ENCODE measurements at places on chromosomes 13 and 19. TPM values are rescaled to one million over a fixed set of nuclear protein-coding genes. Genes with fewer than 3 reads are reported as not detected.
A peak's percentile ranks its signal among the peaks of the same experiment; 100 is the strongest.

DNA sequence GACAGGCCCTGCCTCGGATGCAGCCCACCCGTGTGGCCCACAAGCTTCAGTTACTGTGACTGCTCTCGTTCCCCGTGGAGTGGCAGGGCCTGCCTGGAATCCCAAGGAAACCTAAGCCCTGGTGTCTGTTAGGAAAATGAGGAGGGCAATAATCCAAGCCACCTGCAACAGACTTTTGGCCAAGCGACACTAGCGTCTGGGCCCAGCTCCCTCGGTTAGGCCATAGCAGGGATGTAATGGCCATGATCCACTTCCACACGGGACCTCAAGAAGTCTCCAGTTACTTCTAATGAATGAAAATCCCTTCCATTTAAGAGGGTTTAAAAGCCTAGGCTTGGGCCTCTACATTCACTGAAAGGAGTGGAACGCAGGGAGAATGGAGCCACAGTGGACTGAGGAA is 8.9 kb downstream of the ZC3H4 start:
- no peak overlapping the region for H3K27ac ChIP-seq
- H3K36me3 ChIP-seq = no peaks in the 10 kb centered on the region
- H3K4me3 ChIP-seq = no peak overlapping the region
- no peak for DNase-seq

DNA sequence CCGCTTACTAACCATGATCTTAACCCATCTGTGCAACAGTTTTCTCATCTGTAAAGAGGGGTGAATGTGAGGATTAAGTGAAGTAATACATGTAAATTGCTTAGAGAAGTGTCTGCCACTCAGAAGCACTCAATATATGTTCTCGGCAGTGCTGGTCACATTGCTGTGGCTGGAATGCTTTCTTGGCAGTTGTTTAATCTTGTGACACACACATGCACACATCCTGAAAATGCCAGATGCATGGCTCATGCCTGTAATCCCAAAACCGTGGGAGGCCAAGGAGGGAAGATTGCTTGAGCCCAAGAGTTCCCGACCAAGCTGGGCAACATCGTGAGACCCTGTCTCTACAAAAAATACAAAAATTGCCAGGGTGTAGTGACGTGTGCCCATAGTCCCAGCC is 4.9 kb upstream of the DMKN start:
- H3K36me3 ChIP-seq = no peaks in the 10 kb centered on the region
- DNase-seq = no peak
- H3K4me3 ChIP-seq = no peak overlapping the region
- no peak overlapping the region for H3K27ac ChIP-seq
- H3K4me1 ChIP-seq = peaks cover 21% of the 10 kb centered on the region

GRCh38 chr13:91302111-91302510 is 45.4 kb upstream of the MIR17HG start:
- H3K4me3 ChIP-seq = no peak overlapping the region
- H3K4me1 ChIP-seq = no peaks in the 10 kb centered on the region
- no peaks in the 10 kb centered on the region for H3K27me3 ChIP-seq
- no peak for DNase-seq

DNA sequence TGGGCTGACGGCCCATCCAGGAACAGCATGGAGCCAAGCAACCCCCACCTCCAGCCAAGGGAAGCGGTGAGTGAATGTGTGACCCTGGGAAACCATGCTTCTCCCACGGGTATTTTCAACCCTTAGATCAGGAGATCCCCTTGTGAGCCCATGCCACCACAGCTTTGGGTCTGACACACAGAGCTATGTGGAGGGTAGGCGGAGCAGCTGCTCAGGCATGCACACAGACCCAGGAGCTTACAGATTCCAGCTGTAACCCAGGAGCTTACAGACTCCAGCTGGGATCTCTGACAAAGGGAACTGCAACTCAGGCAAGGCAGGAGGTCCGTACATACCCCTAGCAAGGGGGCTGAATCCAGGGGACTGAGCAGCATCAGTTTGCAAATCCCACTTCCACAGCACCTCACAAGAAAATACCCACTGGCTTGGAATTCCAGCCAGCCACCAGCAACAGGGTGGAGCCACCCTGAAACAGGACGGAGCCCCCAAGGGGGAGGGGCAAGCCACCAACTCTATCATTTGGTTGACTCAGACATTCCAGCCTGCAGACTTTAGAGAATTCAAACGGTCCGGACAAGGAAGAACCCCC is 40.8 kb upstream of the RFXAP start:
- peaks cover 7% of the 10 kb centered on the region for H3K4me1 ChIP-seq
- H3K4me3 ChIP-seq = no peak overlapping the region
- H3K27me3 ChIP-seq = no peaks in the 10 kb centered on the region
- no peaks in the 10 kb centered on the region for H3K36me3 ChIP-seq
- DNase-seq = peak; percentile 65

The ZNF865 gene
- total RNA-seq = 12.1 TPM

DNA sequence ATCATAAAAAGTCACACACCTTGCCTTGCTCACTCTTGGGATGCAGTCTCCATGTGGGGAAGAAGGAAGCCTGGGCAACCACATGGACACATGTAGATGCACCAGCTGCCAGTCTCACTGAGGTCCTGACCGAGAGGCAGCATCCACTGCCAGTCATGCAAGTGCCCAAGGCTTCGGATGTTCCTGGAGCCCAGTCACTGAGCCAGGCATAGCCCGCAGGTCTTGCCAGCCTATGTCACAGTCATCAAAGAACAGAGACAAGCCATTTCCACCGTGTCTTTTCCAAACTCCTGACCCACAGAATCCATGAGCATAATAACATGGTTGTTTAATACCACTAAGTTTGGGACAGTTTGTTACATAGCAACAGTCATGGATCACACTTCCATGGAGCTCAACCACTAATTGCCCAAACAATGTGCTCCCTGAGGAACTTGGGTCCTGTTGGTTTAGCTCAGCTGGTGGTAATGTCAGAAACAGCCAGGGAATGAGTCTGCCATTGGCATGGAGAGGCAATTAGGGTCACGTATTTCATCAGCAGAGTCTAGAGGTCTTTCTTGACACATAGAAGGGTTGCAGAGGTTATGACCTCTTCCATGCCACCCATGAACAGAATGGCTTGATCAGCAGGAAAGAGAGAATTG is 21.5 kb downstream of the STARD13 start:
- DNase-seq = no peak
- H3K36me3 ChIP-seq = no peaks in the 10 kb centered on the region
- peaks cover 23% of the 10 kb centered on the region for H3K4me1 ChIP-seq
- no peak overlapping the region for H3K27ac ChIP-seq
- H3K27me3 ChIP-seq = no peaks in the 10 kb centered on the region

DNA sequence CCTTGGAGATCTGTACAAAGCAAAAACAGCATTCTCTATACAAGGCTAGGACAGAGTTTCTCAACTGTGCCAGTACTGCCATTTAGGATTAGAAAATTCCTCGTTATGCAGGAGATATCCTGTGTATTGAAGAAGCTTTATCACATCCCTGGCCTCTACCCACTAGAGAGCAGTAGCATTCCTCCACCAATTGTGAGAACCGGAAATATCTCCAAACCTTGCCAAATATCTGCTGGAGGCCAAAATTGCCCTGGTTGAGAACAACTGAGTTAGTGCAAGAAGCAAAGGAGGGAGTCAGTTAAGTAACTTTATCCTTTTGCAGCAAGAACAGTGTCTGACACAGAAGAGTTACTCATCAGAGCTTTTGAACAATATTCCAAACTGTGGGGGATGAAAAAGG is 16.2 kb upstream of the FREM2 start:
- H3K27ac ChIP-seq = no peak overlapping the region
- H3K4me3 ChIP-seq = no peak overlapping the region
- no peak for DNase-seq

DNA sequence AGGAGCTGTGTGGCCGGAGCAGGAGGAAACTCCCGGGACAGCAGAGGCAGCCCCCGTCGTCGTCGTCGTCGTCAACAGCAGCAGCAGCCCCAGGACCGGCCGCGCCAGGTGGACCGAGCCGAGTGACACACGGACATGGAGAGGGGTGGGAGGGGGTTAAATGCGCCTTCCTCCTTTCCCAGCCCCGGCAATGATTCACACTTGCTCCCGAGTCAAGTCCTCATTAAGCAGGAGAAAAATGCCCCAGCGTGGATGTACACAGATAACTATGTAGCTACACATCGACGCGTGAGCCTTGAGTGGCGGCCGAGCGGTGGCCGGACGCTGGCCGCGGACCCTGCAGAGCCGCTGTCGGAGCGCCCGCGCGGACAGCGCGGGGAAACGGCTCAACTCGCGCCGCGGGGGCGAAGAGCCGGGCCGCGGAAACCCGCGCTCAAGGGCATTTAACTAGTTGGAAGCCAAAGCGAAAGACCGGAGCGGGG is 645 bp downstream of the UBL3 start:
- H3K36me3 ChIP-seq = no peaks in the 10 kb centered on the region
- no peaks in the 10 kb centered on the region for H3K27me3 ChIP-seq
- peak; percentile 60 for DNase-seq
- H3K4me1 ChIP-seq = peaks cover 33% of the 10 kb centered on the region
- H3K4me3 ChIP-seq = peak overlapping the region; percentile 85

DNA sequence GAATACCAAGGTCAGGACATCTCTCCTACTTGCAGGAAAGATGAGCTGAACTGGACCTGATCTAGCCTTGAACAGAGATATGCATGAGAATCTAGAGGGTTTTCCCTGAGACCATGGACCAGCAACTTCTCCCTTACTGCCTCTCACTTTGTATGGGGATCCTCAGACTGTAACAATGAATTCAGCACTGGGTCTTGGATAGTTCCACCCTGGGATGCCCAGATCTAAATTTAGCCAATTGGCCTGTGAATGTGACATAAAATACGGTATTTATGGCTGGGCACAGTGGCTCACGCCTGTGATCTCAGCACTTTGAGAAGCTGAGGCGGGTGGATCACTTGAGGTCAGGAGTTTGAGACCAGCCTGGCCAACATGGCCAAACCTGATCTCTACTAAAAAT is 15.3 kb upstream of the LILRA2 start:
- no peaks in the 10 kb centered on the region for H3K27me3 ChIP-seq
- DNase-seq = peak; percentile 4
- no peaks in the 10 kb centered on the region for H3K36me3 ChIP-seq
- H3K27ac ChIP-seq = no peak overlapping the region
- no peaks in the 10 kb centered on the region for H3K4me1 ChIP-seq
- H3K4me3 ChIP-seq = no peak overlapping the region

DNA sequence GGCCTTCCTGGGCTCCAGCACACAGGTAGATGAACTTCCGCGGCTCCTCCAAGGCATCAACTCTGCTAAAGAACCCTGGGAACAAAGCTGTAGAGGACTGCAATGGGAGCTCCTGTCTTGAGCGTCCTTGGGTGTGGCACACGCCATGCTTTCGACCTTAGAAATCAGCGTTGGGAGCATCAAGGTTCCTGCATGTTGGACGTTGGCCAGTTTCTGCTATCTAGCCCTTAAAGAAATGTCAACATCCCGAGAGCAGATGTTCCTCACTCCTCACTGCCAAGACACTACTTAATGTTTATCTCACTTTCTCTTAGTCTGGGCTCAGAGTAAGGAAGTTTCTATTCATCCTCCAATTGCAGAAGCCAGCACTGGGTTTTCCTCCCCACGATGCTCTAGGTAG is 70.6 kb upstream of the MEDAG start:
- H3K4me1 ChIP-seq = peaks cover 8% of the 10 kb centered on the region
- no peak overlapping the region for H3K4me3 ChIP-seq
- H3K27me3 ChIP-seq = no peaks in the 10 kb centered on the region
- H3K36me3 ChIP-seq = no peaks in the 10 kb centered on the region
- H3K27ac ChIP-seq = no peak overlapping the region

The NUCB1 gene
- 142 TPM for total RNA-seq

- H3K36me3 ChIP-seq = no peaks in the 10 kb centered on the region
- DNase-seq = peak; percentile 86
- H3K4me1 ChIP-seq = peaks cover 43% of the 10 kb centered on the region
- H3K4me3 ChIP-seq = peak overlapping the region; percentile 40
- no peaks in the 10 kb centered on the region for H3K27me3 ChIP-seq
- H3K27ac ChIP-seq = peak overlapping the region; percentile 97
Measured at GRCh38 chr13:106100171-106100919, 435.1 kb downstream of the EFNB2 start.

GRCh38 chr19:46355234-46356148 is 8.6 kb downstream of the PPP5C start:
- no peaks in the 10 kb centered on the region for H3K27me3 ChIP-seq
- DNase-seq = no peak
- peaks cover 27% of the 10 kb centered on the region for H3K36me3 ChIP-seq
- no peak overlapping the region for H3K4me3 ChIP-seq

DNA sequence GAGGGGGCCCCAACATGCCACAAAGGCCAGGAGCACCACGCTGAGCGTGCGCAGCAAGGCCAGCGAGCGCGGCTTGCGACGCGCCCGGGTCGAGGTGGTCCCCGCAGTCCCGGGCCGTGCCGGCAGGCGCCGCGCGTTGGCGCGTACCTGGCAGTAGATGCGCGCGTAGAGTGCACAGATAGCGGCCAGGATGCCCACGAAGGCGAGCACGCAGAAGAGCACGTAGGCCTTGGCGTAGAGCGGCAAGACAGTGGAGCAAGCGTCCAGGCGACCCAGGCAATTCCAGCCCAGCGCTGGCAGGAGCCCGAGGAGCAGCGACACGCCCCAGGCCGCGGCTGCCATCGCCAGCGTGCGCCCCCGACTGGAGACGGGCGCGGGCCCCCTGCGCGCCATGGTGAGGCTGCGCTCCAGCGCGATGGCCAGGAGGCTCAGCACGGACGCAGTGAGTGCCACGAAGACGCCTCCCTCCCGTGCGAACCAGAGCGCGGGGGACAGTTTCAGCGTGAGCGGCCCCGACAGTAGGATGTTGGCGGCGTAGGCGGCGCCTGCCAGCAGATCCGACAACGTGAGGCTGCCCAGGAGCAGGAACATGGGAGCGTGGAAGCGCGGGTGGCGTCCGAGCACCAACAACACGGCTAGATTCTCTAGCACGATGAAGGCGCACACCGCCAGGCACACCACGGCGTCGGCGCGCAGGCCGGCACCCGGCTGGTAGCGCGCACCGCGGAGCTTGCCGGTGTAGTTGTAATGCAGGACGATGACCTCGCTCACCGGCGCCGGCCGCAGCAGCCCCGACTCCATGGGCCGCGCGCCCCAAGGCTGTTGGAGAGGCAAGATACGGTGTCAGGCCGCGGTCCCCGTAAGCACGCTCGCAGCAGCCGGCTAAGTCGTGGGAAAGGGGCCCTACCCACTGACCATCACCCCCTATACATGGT is 2.8 kb downstream of the S1PR5 start:
- no peaks in the 10 kb centered on the region for H3K36me3 ChIP-seq
- peaks cover 74% of the 10 kb centered on the region for H3K27me3 ChIP-seq
- peaks cover 20% of the 10 kb centered on the region for H3K4me1 ChIP-seq
- no peak overlapping the region for H3K27ac ChIP-seq
- H3K4me3 ChIP-seq = peak overlapping the region; percentile 67

DNA sequence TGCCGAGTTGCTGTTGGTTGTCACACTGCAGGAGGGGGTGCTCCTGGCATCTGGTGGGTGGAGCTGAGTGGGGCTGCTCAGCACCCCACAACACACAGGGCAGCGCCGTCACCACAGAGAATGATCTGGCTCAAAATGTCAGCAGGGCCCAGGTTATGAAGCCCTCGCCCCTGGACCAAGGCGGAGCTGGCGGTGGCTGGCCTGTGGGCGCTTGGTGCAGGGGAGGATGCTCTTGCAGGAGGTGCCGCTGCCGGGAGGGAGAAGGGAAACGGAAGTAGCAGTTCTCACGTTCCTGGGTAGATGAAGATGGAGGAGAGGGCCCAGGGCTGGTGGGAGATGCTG is 14.2 kb upstream of the LENG8 start:
- no peak overlapping the region for H3K27ac ChIP-seq
- peak; percentile 56 for DNase-seq
- H3K4me1 ChIP-seq = peaks cover 25% of the 10 kb centered on the region
- H3K27me3 ChIP-seq = 0 out of 2 replicates have a peak, but pooled peaks cover 3% of the 10 kb centered on the region

Data from GM23338 (cell line).